ENCODE measurements at places on chromosomes 2 and 18. TPM values are rescaled to one million over a fixed set of nuclear protein-coding genes. Genes with fewer than 3 reads are reported as not detected.

- no peak for DNase-seq
Observed at GRCh38 chr2:16152071-16152927, 211.9 kb downstream of the MYCN start.

GRCh38 chr2:130327703-130328527, 14.8 kb upstream of the IMP4 start:
- DNase-seq = no peak

DNA sequence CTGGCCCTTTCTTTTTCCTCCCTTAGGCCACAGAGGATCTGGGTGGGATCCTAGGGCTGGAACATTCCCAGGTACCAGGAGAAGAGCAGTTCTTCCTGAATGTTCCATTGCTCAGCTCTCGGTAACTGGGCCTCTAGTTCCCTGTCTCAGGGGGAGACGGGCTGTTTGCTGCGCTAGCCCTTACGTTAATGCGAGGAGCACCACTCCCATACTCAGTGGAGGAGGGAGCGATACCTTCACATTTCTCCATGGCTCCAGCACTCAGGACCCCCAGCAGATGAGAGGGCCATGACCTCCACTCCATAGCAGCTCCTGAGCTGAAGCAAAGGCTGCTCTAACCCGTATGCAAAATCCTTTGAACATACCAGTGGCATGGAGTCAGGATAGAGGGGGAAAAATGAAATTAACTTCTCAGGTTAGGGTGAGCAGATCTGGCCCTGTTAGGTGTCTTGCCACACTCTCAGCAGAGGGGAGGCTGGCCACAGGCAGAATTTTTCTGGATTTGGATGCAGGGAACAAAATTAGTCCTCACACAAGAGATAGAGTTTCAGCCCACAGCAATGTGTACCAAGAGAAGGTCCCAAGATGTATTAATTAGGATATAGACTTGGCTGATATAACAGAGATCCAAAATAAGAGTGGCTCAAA, 206.7 kb downstream of the ZFP36L2 start:
- DNase-seq = no peak

DNA sequence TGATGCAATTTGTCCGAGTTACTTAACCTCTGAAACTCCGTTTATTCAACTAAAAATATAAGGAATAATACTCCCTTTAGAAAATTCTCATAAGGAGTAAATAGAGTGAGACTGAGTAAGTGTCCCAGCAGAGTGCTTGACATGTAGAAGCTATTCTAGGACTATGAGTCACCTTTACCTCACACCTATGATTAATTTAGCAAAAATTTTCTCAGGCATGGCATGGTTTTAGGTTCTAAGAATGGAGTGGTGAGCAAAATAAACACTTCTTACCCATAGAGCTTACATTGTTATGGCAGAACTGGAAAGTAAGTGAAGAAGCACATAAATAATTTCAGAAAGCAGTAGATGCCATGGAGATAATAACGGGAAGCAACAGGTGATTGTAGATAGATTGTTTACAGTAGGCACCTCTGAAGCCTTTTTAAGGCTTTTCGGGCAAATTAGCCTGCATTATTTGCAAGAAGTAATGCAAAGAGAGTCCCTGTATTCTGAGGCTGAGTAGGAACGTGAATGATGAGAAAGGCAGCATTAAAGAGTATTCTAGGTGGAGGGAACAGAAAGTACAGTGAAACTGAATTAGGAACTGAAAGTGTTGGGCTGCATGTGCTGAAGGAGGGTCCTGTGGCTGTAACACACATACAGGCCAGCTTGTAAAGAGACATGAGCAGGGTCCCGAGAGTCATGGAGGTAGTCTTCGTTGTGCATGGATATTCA, 209.2 kb downstream of the ZNF407 start:
- no peak for DNase-seq

DNA sequence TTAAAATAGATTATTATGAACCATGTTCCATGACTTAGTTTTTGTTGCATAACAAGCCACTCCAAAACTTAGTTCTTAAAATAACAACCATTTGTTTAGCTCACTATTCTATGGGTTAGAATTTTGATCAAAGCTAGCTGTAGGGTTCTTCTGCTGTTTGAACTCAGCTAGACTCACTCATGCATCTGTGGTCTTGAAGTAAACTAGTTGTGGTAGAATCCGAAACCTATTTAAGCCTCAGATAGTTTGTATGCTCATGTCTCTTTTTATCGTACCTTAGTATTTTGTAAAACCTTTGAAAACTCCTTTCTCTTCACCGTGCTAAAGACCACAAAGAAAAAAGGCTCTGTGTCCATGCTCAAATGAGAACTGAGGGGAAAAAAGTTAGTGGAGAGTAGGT, 166.6 kb downstream of the XIRP2 start:
- no peak for DNase-seq

TP53I3 gene
- total RNA-seq = 5.3 TPM

CIAO1 gene
- 65.9 TPM for total RNA-seq

- no peak for DNase-seq
Observed at GRCh38 chr2:188399159-188399558, 107.5 kb downstream of the GULP1 start.

CDK15 gene
- not detected for total RNA-seq

GRCh38 chr18:44517136-44517535, 163.6 kb upstream of the SETBP1 start:
- no peak for DNase-seq

GRCh38 chr2:33383855-33384598, 92.4 kb upstream of the RASGRP3 start:
- no peak for DNase-seq

SLC35G4 gene
- total RNA-seq = not detected

GRCh38 chr18:45910405-45911023, 56.6 kb downstream of the EPG5 start:
- DNase-seq = peak; percentile 76

- no peak for DNase-seq
Observed at GRCh38 chr2:174328114-174328960, 6.4 kb upstream of the SP9 start.

- no peak for DNase-seq
Observed at GRCh38 chr2:97708048-97708380, 5.4 kb upstream of the ZAP70 start.

ACTR1B gene
- total RNA-seq = 74.3 TPM

DNA sequence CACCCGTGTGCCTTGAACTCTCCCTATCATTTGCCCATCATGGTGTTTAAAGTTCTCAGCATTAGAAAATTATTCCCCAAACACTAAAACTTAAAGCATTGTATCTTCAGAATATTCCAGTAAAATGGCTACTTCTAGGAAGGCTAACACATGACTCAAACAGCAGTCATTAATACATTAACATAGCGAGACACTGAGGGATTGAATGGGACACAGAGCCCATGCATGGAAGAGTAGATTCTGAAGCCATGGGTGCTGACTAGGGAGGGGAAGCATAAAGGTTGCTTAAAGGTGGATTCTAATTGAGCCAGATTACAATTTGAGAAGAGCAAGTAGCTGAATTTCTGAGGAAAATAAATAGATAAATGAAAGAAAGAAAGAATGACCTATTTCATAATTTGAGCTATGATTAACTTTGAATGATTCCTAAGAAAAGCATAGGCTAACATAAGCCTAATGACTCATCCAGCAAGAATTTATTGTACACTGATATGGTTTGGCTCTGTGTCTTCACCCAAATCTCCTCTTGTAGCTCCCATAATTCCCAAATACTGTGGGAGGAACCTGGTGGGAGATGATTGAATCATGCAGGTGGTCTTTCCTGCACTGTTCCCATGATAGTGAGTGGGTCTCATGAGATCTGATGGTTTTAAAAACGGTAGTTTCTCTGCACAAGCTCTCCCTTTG, 79.8 kb upstream of the PIK3C3 start:
- no peak for DNase-seq

All from activated CD8-positive, alpha-beta T cell treated with anti-CD3 and anti-CD28 coated beads, Interleukin-2, amount 10 ng/mL, durations not matched to agents 7 days and 5 days (primary cell).